MM.1S (cell line): ENCODE measurements at places on chromosomes 7 and 10.
A peak's percentile ranks its signal among the peaks of the same experiment; 100 is the strongest.

GRCh38 chr7:7693881-7694280, 24.5 kb downstream of the RPA3 start:
- DNase-seq, result no peak

DNA sequence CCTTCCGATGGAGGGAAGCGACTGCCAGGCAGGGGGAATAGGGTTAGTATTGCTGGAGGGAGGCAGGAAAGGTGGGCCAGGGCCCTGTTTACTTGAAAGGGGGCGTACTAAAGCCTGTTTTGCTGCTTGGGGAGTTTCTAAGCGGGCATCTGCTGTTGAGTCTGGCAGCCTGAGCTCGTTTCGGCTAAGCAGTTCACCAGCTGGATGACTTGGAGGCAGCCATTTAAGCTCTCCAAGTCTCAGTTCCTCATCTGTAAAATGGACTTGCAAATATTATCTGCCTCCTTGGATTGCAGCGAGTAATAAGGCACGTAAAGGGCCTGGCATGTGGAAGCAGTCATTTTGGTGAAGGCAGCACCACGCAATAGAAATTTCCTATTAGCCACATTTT, 44.0 kb downstream of the LDB3 start:
- peak; percentile 24 for DNase-seq

GRCh38 chr7:84971360-84971759, 215.5 kb downstream of the SEMA3D start:
- DNase-seq, result no peak

- no peak for DNase-seq
These were observed 1.6 kb upstream of the COPS6 start for GRCh38 chr7:100087055-100087750.

- DNase-seq, result peak; percentile 52
These were observed 38.3 kb downstream of the LYZL2 start for GRCh38 chr10:30591249-30591670.

DNA sequence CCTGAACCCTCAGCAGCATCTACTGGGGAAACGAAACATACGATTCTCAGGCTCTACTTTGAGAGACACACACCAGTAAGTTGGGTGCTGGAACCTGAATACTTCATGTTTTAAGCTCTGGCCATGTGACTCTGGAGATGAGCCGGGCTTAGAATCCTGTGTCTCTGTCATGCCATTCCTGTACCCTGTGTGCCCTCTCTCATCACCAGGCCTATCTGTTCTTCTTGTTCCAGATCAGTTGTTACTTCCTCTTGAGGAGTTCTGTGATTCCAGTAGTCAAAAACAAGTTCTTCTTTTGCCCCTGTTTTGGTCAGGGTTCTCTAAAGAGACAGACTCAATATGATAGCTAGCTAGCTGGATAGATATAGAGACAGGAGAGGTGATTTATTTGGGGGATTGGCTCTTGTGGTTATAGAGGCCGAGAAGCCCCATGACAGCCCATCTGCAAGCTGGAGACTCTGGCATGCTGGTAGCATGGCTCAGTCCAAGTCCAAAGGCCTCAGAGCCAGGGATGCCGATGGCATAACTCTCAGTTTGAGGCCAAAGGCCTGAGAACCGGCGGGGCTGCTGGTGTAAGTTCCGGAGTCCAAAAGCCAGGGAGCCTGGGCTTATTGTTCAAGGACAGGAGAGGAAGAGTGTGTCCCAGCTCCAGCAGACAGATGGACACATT, 54.3 kb downstream of the CHN2 start:
- no peak for DNase-seq

DNA sequence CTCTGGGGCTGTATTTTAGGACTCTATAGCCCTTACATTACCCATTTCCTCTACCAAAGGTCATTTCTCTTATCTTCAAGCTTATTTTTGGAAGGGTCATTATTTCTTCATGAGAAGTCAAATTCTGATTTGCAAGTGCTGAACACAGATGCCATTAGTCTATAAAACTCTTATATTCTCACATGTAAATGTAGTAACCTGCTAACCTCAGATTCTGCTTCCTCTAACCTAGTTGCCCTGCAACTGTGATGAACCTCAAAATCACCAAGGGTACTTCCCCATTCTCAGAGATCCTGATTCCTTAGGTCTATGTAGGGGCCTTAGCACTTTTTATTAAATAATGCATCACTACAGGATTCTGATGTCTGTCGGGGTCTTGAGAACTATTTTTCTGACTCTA, 6.3 kb downstream of the FAS start:
- no peak for DNase-seq

GRCh38 chr7:157819455-157819807, 482.6 kb downstream of the DNAJB6 start:
- no peak for DNase-seq

DNA sequence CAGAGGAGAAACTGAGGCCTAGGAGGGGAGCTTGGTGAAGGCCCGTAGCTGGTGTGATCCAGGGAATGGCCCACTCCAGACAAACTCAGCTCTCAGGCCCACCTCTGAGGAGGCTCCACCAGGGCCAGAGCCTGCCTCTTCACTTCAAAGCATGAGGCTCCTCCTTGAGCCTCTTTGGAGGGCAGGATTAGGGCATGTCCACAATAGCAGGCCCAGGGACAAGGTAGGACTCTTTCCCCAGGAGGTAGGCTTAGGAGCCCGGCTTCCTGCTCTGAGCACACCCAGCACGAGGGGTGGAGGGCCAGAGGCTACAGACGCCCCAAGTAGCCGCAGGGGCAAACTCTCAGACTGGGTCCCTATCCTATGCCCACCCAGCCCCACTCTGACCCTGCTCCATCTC, 164.6 kb upstream of the ZMIZ1 start:
- DNase-seq, result no peak

- DNase-seq, result no peak
These were observed 71.1 kb upstream of the CFAP46 start for GRCh38 chr10:133013463-133013862.

GRCh38 chr10:86815035-86815617, 58.7 kb downstream of the BMPR1A start:
- DNase-seq, result no peak

- DNase-seq, result no peak
These were observed 394.6 kb downstream of the SDK1 start for GRCh38 chr7:3695602-3696001.

- no peak for DNase-seq
These were observed 237.3 kb downstream of the SEMA3A start for GRCh38 chr7:83957333-83957732.

DNA sequence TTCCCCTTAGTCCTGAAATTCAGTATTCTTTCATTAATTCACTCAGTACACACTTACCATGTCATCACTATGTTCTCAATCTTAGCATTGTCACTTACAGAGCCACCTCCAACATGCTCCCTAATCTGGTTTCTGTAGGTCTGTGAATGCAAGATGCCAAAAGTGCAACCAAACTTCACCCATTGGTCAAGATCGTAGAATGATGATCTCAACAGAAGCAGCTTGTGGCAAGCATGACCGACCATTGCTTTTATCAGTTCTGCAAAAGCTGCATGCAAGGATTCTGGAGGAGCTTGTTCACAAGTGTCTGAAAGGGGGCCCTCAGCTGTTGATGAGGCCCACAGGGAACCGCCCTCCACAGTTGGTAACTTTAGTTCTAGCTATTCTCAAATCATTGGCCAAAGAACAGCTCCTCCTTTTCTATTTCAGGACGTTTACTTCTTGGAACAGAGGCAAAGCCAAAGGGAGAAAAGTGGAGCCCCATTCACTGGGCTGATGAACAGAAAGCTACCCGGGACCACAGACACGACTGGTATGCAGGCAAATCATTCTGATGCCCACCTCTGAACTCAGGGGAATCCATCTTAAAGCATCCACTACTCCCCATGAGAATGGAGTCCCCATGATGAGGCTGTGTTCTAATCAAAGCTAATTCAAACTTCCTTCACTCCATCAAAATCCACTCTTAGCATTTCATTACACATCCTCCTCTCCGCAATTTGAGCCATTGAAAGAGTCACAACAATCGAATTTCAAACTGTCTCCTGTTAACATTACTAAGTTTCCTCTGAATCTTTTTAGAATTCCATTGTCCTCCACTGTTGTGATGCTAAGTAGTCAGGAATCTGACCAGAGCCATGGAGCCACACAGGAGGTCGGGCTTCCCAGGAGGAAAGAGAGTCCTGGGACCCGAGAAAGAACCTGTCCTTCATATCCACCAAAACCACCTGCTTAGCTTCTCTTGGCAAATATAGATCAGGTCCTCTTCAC, 13.9 kb downstream of the GRB10 start:
- no peak for DNase-seq

GRCh38 chr7:100680576-100681271, 7.2 kb downstream of the GNB2 start:
- DNase-seq, result no peak

GRCh38 chr7:92415225-92415624, 32.1 kb upstream of the GATAD1 start:
- no peak for DNase-seq

GRCh38 chr10:115417585-115418265, 324.6 kb downstream of the ATRNL1 start:
- DNase-seq, result peak; percentile 68

DNA sequence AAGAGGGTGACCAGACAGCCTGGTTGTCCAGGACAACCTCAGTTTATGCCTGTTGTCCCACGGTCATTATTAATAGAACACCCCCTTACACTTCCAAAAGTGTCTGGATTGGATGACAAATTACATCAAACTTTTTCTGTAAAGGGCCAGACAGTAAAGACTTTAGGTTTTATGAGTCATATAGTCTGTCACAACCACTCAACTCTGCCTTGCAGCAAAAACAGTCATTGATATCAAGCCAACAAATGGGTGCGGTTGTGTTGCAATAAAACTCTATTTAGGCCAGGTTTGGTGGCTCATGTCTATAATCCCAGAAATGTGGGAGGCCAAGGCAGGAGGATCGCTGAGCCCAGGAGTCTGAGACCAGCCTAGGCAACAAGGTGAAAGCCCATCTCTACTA, 66.7 kb upstream of the ATP6V0A4 start:
- no peak for DNase-seq

- DNase-seq, result no peak
These were observed 86.5 kb upstream of the PFKP start for GRCh38 chr10:2980791-2981360.

DNA sequence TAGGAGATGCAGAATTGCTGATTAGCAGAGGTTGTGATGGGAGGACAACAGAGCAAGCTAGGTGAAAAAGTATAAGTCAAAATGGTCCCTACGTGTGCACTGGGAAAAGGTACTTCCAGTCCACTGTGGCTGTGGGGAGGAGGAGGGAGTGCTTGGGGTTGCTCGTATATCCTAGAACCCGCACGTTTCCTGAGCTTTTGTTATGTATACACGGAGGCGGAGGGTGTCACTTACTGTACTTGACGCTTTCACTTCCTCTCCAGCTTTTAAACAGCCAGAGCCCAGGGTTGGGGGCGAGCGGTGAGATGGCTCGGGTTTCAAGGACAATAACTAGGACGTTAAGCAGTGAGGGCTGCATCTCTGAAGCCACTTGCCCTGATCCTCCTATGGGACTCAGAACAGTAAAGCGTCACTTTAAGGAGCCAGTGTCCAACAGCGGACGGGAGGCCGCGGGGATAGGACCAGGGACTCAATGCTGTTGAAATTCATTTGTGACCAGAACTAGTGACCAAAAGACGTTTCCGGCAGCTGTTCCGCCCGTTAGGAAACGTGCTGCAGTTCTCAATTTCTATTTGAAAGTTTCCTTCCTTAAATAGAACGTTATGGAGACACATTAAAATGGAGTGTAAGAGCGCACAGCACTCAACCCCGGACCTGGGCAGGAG, 985 bp upstream of the ETV1 start:
- peak; percentile 54 for DNase-seq

DNA sequence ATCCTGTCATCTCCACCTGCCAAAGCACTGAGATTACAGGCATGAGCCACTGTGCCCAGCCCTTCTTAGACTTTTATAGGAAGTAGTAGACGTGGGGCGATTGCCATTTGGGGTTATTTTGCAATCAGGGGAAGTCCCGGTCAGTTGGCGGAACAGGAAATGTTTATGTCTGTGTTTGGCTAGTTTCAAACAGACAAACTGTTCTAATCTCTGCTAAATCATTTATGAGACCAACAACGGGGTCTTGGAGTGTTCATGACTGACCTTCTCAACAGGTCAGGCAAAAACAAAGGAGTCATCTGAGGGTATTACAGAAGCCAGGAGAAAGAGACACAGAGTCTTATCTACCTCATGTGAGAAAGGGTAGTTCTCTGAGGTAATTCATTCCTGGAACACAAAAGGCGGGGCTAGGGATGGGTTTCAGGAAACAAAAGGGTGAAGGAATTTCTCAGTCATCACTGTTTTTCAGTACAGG, 6.6 kb upstream of the TPK1 start:
- DNase-seq, result peak; percentile 27

GRCh38 chr7:92546856-92547497, 18.4 kb downstream of the RBM48 start:
- no peak for DNase-seq

DNA sequence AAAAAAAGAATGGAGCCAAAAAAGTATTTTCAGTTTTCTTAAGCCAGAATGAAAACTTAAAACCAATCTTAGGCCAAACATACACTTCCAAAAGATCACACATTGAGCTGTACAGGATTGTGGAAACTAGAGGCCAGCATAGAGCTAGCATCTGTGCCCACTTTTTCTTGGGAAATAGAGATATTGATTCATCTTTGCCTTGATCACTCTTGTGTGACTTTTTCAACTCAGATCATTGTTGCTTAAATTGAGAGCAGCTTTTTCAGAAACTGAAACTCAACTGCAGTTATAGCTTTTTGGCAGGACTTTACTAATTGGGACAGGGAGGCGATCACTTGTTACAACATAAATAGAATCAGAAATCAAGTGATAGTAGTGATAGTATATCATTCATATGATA, 132.2 kb downstream of the PRKG1 start:
- no peak for DNase-seq

DNA sequence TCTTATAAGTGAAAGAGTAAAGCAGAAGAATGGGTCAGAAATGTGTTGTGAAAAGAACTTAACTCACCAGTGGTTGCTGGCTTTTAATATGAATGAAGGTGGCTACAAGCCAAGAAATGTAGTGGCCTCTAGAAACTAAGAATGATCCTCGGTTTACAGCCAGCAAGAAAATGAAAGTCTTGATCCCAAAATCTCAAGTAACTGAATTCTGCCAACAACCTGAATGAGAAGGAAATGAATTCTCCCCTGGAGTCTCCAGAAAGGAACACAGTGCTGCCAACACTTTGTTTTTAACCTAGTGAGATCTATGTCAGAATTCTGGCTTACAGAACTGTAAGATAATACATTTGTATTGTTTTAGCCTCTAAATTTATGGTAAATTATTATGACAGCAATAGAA, 193.0 kb downstream of the FZD1 start:
- DNase-seq, result no peak

- DNase-seq, result no peak
These were observed 49.6 kb downstream of the ARID5B start for GRCh38 chr10:61951144-61951483.

GRCh38 chr10:62109587-62110293, 158.9 kb downstream of the RTKN2 start:
- DNase-seq, result peak; percentile 57

- DNase-seq, result no peak
These were observed 78.9 kb downstream of the CACNB2 start for GRCh38 chr10:18219146-18219545.

GRCh38 chr7:96273716-96274115, 48.2 kb downstream of the SLC25A13 start:
- DNase-seq, result no peak
